GM10248 (cell line): ENCODE measurements at places on chromosomes 11 and 22.
A peak's percentile ranks its signal among the peaks of the same experiment; 100 is the strongest.

DNA sequence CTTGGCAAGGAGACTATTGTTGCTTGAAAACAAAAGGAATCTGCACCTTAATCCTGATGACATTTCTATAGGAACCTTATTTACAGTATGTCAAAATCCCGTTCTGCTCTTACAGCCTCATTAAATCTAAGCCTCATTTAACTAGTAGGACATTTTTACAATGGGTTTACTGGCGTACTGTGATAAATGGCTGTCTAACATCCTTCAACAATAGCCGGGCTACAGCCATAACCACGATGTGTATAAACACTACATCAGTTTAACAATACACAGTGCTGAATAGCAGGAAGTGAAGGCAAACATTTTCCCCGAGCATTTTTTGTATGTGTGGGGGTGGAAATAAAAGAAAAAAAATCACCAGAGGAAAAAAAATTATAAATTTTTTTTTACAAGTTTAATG lies 131.2 kb downstream of the ARL14EP start:
- DNase-seq = no peak

DNA sequence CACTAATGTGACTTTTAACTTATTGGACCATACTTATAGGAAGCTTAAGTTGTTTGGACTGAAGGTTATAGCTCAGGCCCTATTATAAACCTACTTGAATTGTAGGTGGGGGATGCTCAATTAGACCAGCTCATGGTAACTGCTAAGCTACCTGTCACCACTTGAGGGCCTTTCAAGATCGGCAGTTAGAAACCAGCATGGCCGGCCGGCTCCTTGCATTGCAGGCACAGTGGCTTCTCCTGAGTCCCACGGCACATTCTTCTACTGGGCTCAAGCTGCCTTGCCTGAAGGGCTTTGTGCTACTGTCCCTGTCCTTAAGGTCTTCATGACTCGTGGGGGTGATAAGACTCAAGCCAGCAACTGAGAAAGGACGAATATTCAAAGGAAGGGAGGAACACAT lies 70.8 kb downstream of the TBC1D22A start:
- DNase-seq = no peak

GRCh38 chr22:49754696-49755630 lies 72.7 kb downstream of the BRD1 start:
- no peak for DNase-seq

DNA sequence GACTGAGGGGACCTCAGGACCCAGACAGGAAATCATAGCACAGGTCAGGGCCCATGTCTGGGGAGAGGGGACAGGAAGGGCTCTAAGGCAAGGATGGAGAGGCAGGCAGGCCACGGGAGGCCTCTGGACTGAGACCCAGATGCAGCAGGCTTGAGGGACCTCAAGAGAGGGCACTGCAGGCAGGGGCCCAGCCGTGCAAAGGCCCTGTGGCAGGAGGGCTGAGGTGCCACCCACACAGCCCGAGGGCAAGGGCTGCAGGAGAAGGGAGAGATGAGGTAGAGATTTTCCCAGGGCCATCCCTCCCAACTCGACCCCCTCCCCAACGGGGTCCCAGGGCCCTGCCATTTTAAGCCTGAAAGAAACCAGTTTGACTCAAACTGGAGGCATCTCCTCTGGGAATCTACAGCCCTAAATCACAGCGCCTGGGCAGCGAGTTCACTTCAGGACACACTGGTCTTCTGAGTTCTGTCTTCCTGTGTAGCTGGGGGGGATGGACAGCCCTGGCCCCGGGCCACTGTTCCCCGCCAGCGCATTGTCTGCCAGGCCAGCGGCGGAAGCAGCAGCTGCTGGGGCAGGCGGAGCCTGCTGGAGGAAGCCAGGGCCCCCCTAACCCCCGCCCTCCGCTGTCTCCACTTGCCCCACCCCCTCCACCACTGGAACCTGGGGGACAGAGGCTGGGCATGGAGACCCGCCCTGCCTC lies 20.3 kb upstream of the WNT7B start:
- no peak for DNase-seq

GRCh38 chr11:71155846-71156245 lies 96.5 kb downstream of the SHANK2 start:
- no peak for DNase-seq

GRCh38 chr11:11989774-11990744 lies 18.4 kb downstream of the DKK3 start:
- DNase-seq = no peak

DNA sequence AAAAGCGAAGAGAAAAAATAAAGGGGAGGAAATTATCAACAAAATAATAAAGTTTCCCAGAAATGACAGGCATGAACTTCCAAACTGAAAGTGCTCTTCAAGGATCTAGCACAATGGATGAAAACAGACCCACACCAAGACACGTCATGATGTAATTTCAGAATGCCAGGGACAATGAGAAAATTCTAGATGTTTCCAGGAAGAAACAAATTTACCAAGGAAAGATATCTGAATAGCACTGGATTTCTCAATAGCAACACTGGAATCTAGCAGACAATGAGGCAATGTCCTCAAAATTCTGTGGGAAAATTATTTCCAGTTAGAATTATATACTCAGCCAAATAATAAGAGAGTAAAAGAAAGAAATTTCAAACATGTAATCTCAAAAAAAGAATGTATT lies 46.0 kb downstream of the DENND5A start:
- DNase-seq = no peak

GRCh38 chr11:1692708-1693326 lies 4.2 kb upstream of the KRTAP5-6 start:
- no peak for DNase-seq

- no peak for DNase-seq
These were observed 45.3 kb downstream of the CCDC34 start for GRCh38 chr11:27317751-27318150.

DNA sequence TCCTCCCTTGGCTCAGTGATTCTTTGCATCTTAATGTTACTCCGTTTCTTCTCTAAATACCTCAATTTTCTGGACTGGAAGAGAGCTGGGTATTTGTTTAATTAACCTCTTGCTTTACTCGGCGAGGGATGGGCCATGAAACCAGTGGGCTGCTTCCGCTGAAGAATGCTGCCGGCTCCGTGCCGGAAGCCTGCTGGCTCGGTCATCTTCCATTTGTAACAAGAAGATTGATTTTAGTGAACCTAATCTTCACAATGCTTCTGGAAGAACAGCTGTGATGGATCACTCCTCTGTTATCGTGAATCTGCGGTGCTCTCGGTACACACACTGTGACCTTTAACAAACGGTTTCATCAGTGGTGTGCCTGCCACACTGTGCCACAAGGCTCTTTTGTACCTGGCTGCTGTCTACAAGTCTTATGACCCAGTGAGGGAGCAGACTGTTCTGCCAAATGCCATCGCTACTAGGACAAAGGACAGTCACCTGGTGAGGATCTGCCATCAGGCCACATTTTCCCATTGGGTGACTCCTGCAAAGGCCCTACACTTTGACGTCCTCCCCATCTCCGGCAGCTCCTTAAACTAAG lies 25.3 kb upstream of the PARVB start:
- DNase-seq = no peak

DNA sequence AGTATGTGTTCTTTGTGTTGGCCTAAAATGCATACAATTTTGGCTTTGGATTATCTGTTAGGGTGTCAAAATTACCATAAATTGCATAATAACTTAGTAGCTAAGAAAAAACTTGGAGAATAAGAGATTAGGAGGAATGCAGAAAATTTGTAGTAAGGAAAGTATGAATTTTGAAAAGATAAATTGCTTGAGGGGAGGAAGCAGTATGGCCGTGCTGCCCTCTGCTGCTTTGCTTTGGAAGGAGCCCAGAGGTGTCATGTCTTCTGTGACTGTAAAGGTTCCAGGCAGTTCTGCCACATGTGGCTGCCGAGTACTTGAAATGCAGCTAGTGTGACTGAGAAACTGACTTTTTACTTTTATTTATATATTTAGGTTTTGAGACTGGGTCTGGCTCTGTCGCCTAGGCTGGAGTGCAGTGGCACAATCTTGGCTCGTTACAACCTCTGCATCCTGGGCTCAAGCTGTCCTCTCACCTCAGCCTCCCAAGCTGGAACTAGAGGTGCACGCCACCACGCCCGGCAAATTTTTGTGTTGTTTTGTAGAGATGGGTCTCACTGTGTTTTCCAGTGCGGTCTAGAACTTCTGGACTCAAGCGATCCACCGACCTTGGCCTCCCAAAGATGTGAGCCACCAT lies 1.8 kb downstream of the ADSL start:
- DNase-seq = peak; percentile 78

- DNase-seq = no peak
These were observed 26.6 kb upstream of the SYT7 start for GRCh38 chr11:61607426-61607825.

DNA sequence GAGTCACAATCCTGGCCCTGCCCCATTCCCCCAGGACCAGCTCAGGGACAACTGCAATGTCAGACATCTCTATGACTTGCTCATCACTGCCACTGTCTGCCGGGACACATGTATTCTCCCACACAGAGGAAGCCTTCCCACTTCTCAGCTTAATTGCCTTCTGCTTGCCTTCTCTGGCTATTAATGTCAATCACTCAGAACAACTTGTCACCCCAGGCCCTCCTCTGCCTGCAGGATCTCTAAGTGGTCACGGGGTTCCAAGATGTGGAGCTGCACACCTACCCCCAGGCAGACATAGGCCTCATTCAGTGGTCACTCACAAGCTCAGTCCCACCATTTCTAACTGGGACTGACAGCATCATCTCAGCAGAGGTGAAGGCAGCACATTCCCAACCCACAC lies 15.1 kb downstream of the PLEKHA7 start:
- DNase-seq = no peak

DNA sequence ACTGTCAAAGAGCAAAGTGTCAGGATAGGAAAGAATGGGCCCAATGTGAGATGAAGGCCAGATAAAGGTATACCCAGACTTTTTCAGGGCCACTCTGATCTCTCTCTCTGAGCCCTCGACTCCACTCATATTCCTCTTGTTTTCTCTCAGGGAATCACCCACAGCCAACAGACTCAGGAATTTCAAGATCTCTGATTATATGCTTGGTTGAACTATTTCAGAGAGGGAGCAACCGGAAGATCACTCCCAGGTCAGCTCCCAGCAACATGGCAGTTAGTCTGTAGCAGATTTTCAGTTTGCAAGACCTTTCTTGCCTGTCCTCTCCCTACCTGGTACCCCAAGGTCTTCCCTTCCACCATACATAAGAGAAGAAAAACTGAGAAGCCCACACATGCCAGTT lies 102.5 kb downstream of the C11orf58 start:
- no peak for DNase-seq

- DNase-seq = no peak
These were observed 25.8 kb upstream of the PPFIA1 start for GRCh38 chr11:70244698-70245097.

- no peak for DNase-seq
These were observed 62.2 kb downstream of the DKK3 start for GRCh38 chr11:11946180-11946579.

DNA sequence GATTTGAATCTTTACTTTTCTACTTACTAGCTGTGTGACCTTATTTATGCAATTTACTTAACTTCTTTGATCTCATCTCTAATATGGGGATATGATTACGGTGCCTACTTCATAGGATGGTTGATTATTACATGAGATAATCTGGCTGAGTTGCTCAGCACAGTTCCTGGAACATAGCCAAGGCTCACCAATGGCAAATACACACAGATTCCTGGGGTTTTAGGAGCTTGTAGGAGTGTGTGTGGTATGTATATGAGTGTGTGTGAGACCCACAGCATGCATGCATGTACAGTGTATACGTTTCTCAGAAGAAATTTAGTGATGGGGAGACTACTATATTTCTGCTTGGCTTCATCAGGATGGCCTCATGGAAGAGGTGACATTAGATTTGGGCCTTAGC lies 256.9 kb downstream of the KIRREL3 start:
- DNase-seq = no peak

DNA sequence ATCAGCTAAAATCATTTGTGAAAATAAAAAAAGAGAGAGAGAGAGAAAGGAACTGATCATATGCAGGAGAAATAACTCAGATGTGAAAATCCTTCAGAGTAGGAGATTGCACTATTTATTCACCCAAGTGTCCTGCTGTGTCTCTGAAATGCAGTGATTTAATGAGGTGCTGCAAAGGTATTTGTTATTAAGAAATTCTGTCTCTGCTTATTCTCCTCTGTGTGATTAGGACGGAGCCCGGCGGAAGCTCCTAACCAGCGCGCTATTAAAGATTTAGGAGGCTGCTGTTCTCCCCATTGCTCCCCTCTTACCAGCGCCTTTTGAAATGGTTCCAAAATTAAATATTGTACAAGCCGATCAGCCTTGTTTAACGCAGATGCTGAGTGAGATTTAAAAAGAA lies 528.3 kb downstream of the BUD13 start:
- DNase-seq = no peak

DNA sequence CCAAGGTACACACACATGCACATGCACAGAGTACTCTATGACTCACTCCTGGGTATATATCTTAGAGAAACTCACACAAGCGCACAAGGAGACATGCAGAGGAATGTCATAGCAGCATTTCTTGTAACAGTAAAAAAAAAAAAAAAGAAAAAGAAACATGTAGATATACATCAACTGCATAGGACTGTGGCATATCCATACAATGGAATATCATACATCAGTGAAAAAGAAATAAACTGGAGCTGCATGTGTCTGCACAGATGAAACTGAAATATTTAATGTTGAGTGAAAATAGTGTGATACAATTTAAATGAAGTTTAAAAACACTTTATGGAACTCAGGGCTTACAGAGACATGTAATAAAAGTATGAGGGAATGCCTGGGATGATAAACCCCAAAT lies 46.4 kb downstream of the SYT13 start:
- DNase-seq = no peak

DNA sequence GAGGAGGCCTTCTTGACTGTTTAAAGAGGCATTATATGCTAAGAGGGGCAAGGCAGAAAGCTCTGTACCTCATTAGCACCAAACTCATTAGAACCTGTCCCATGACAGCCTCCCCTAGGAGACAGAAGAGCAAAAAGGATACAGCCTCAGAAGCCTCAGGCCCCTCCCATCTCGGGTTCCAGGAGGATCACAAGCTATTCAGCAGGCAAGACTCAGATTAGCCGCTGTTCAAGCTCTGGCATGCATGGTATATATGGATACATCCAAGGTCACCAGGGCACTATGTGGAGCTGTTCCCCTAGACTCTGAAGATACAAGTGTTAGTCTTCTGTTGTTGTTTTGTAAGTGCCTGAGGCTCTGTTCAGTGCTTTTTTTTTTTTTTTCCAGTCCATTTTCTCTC lies 32.1 kb downstream of the ATXN10 start:
- DNase-seq = no peak

- no peak for DNase-seq
These were observed 435.3 kb downstream of the NELL1 start for GRCh38 chr11:21104641-21105040.
